ENCODE measurements at places on chromosomes 3 and 15. TPM values are rescaled to one million over a fixed set of nuclear protein-coding genes. Genes with fewer than 3 reads are reported as not detected.

ITGA11 gene
- polyA plus RNA-seq, result not detected

B3GALNT1 gene
- 0.24 TPM for polyA plus RNA-seq

DNA sequence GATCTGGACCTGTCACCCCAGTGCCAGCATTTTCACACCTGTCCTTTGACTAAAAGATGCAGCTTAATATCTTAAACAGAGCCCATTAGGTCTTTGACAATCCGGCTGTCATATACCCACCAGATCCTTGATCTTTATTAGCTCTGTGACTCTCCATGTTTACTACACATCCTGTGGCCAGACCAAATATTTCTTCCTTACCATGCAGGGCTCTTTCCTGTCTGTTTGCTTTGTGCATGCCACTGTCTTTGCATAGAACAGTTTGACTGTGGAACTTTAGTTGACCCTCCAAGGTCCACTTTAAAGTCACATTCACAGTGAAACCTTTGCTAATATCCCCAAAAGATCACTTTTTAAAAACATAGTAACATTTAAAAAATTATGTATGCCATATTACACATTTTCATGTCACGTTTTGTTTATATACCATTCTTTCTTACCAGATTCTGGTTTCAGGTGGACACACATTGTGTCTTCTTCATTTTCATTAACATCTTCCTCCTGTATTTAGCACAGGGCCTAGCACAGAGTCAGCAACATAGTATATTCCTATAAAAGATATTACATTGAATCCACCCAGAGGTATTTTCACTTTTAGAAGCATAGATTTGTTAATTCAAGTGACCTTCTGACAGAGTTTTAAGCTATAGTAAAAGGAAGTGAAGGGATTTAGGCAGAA lies 95.8 kb downstream of the RAP2B start:
- no peak overlapping the region for H3K4me3 ChIP-seq
- no peak for DNase-seq
- no peaks in the 10 kb centered on the region for H3K36me3 ChIP-seq
- no peak overlapping the region for H3K27ac ChIP-seq
- no peaks in the 10 kb centered on the region for H3K4me1 ChIP-seq

- no peak overlapping the region for H3K27ac ChIP-seq
- H3K27me3 ChIP-seq, result no peaks in the 10 kb centered on the region
- no peak overlapping the region for H3K4me3 ChIP-seq
- H3K4me1 ChIP-seq, result peaks cover 86% of the 10 kb centered on the region
- no peak for DNase-seq
- H3K36me3 ChIP-seq, result no peaks in the 10 kb centered on the region
Measured at GRCh38 chr3:114320246-114320645, 26.4 kb downstream of the TIGIT start.

GRCh38 chr3:189588475-189589178 lies 42.6 kb upstream of the TP63 start:
- no peak overlapping the region for H3K27ac ChIP-seq
- H3K4me1 ChIP-seq, result no peaks in the 10 kb centered on the region
- no peaks in the 10 kb centered on the region for H3K27me3 ChIP-seq
- DNase-seq, result no peak
- no peaks in the 10 kb centered on the region for H3K36me3 ChIP-seq

DNA sequence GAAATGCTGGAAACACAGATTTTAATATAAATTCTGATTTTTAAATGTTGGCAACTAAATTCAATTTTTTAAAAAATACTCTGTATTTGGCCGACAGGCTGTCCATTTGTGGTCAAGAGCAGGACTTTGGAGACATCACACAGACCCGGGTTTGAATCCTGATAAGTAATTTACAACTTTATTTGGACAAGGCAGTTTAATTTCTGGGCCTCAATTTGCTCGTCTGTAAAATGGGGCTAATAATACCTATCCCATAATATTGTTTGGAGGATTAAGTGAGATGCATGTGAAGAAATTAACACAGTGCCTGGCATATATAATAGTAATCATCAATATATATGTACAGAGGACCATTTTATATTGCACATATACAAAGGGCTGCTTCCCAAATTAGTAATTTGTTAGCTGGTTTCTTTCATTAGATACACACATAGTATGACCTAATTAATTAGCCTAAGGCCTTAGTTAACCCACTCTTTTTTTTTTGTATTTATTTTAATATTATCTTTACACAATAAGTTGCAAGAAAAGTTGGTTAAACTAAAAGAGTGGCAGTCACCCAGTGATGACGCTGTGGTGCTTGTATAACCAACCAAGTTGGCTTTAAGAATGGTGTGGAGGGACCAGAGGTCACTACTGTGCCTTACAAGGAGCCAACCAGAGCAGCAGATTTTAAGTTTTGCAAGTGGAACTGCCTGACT lies 665 bp downstream of the PIGB start:
- H3K4me3 ChIP-seq, result peak overlapping the region; percentile 98
- H3K27me3 ChIP-seq, result no peaks in the 10 kb centered on the region
- peak overlapping the region; percentile 93 for H3K27ac ChIP-seq
- DNase-seq, result no peak
- no peaks in the 10 kb centered on the region for H3K36me3 ChIP-seq

- no peaks in the 10 kb centered on the region for H3K27me3 ChIP-seq
- no peak for DNase-seq
- H3K36me3 ChIP-seq, result no peaks in the 10 kb centered on the region
- no peaks in the 10 kb centered on the region for H3K4me1 ChIP-seq
Measured at GRCh38 chr3:186700267-186700666, 16.9 kb upstream of the KNG1 start.
